Suprapubic skin (tissue), 4 donors: ENCODE measurements at places on chromosomes 2 and 18. TPM values are rescaled to one million over a fixed set of nuclear protein-coding genes. Genes with fewer than 3 reads are reported as not detected.
A peak's percentile ranks its signal among the peaks of the same experiment; 100 is the strongest.

- H3K36me3 ChIP-seq, result no peaks in the 10 kb centered on the region
- DNase-seq, result no peak
- no peak overlapping the region for H3K4me3 ChIP-seq
- no peaks in the 10 kb centered on the region for H3K27me3 ChIP-seq
Measured at GRCh38 chr2:68423966-68424650, 43.0 kb downstream of the FBXO48 start.

GRCh38 chr18:286515-287310 lies 18.9 kb upstream of the THOC1 start:
- no peaks in the 10 kb centered on the region for H3K27me3 ChIP-seq
- no peaks in the 10 kb centered on the region for H3K4me1 ChIP-seq
- H3K4me3 ChIP-seq, result no peak overlapping the region
- H3K36me3 ChIP-seq, result no peaks in the 10 kb centered on the region
- no peak overlapping the region for H3K27ac ChIP-seq
- DNase-seq, result no peak

DNA sequence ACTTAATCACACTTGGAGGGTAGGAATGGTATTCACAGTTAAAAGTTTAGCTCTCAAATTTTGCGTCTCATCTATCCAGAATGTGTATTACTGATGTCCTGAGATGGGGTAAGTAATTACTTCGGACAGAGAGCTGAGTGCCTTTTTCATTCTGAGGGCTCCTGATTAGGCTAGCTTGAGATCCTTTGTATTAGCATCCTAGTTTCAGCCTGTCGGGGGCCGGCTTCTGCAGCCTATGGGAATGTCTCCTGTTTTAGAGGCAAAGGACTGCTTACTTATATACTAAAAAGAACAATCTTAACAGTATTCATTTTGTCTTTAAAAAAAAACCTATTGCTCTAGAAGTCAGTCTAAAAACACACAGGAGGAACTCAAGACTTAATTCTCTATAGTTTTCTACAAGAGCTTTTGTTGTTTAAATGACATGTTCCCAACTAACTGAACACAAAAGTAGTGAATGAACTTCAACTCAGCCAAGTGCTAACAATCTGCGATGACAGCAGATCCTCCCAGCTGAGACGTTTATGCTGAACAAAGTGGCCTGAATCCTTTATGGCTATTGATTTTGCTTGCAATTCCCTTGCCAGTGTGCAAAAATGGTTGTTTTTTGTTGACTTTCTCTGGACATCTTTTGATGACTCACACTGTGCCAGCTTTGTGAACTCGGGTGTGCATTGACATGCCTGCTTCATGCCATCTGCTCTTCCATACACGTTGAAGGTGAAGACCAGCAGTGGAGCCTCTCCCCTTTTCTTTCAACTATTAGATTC lies 118.7 kb downstream of the LYPD6B start:
- H3K27me3 ChIP-seq, result no peaks in the 10 kb centered on the region
- DNase-seq, result no peak
- H3K4me1 ChIP-seq, result peaks cover 12% of the 10 kb centered on the region
- H3K27ac ChIP-seq, result no peak overlapping the region

DNA sequence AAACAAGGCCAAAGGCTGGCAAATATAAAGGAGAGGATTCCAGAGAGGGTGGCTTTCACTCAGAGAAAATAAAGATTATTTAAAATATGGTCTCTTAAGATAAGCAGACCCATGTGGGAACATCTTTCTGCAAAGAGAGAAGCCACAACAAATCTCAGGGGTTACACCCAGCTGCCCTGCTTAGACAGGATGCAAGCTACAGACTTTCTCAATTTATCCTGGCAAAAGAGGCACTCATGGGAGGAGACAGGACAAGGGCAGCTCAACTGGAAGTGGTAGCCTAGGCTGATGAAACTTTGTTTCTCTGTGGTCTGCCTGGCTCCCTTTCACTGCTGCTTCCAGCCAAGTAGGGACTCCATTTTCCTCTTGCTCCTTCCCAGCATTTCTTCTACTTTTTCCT lies 25.9 kb upstream of the SULT1C4 start:
- DNase-seq, result no peak
- H3K4me3 ChIP-seq, result no peak overlapping the region
- no peaks in the 10 kb centered on the region for H3K4me1 ChIP-seq
- no peaks in the 10 kb centered on the region for H3K36me3 ChIP-seq
- no peak overlapping the region for H3K27ac ChIP-seq

The GALNT3 gene
- total RNA-seq, result 14.9 TPM

GRCh38 chr2:30690126-30690561 lies 117.1 kb downstream of the CAPN13 start:
- DNase-seq, result no peak
- no peaks in the 10 kb centered on the region for H3K36me3 ChIP-seq
- no peaks in the 10 kb centered on the region for H3K27me3 ChIP-seq
- no peak overlapping the region for H3K4me3 ChIP-seq
- peak overlapping the region; percentile 88 for H3K27ac ChIP-seq
